ENCODE measurements at places on chromosomes 13 and 19.

- no peak for DNase-seq
Measured at GRCh38 chr19:11257846-11258380, 4.4 kb downstream of the DOCK6 start.

DNA sequence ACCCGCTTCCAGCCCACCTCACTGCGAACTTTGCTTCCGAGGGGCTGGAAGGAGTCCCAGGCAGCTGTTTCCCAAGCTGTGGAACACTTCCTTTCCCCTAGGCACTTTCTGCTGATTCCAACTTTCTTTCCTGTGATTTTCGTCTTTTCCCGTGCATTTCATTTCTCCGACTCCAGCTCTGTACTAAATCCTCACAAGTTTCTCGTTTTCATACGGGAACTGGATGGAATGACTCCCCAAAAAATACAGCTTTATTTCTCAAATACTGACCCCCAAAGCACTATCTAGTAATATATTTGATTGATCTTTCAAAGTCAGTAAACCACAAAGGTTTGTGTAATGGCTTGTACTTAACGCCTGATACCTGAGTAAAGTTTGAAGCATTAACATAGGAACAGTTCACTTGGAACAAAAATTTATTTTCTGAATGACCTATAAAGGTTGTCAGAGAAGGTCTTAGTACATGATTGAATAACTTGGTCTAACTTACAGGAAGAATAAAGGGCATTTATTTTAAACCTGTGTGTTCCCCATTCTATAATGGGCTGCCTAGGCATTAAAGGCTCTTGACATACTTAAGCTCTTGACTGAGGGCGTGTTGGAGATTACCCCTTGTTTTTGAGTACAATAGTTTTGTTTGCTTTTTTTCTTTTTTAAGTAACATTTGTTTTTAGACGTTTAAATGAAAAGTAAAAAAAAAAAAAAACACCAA is 1.3 kb upstream of the PCDH9 start:
- no peak for DNase-seq

- DNase-seq, result no peak
Measured at GRCh38 chr13:95957331-95957730, 95.9 kb downstream of the UGGT2 start.

- peak; percentile 24 for DNase-seq
Measured at GRCh38 chr13:25114220-25114619, 18.3 kb downstream of the PABPC3 start.

- peak; percentile 69 for DNase-seq
Measured at GRCh38 chr19:6801485-6802086, 29.1 kb downstream of the VAV1 start.

- DNase-seq, result no peak
Measured at GRCh38 chr19:49888510-49888824, 8.2 kb downstream of the IL4I1 start.

- no peak for DNase-seq
Measured at GRCh38 chr13:39297664-39298171, 259.5 kb downstream of the NHLRC3 start.

DNA sequence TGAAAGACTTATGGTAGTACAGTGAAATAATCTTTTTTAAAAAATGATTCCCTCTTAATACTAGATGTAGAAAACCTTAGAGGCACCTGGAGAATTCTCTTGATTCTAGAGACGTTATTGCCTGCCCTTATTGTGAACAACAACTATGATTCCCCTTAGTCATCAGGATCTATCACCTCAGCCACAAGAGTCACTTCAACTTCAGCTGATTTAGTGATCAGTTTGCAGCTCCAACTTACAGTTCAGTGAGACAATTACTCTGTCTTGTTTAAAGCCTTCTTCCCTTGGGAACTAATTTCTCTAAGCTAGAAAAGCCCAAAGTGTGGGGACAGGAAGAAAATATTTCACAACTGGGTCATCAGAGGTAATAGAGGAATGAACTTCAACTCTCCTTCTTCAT is 254.3 kb upstream of the SLITRK1 start:
- no peak for DNase-seq

DNA sequence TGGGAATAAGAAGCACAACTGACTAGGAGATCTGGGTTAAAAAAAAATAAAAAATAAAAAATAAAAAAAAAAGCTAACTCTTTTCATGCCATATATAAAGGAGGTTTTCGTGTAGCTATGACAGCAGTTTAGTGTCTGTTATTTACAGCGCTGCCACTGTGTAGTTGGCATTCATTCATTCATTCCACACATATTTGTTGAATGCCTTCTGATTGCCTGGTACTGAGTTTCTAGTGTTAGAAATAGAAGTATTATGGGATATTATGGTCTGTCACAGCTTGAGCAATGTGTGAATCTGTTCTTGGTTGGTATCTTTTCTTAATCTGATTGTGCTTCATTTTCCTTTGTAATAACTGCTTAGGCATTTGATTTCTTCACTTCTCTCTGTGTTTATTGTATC is 237.4 kb downstream of the NBEA start:
- no peak for DNase-seq

DNA sequence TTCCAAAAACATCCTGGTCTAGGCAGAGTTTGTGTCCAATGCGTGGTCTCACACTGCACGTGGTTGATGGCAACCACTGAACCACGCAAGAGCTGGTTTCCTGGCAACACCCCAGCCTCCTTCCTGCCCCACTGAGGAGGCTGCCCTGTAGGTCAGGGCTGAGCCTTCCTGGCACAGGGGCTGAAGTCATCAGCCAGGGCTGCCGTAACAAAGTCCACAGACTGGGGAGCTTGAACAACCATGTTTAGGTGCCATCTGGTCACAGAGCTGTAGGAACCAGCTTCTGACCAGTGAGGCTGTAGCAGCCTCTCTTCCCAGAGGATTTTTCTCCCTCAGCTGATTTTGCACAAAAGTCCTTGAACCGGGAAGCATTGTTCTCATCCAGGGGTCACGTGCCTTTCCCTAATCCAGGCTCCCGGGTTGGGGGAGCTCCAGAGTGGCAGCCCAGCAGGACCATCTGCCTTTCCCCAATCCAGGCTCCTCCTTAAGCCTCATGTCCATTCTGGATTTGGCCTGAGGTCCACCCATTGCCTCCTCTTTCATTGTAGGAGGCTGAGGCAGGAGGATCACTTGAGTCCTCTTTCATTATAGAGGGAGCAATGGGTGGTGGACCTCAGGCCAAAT is 53.9 kb downstream of the CHST8 start:
- no peak for DNase-seq
